ENCODE measurements at places on chromosomes 2 and 18. TPM values are rescaled to one million over a fixed set of nuclear protein-coding genes. Genes with fewer than 3 reads are reported as not detected.
A peak's percentile ranks its signal among the peaks of the same experiment; 100 is the strongest.

- DNase-seq: no peak
Measured at GRCh38 chr2:5393474-5393873, 298.7 kb upstream of the SOX11 start.

CLEC4F gene
- not detected for total RNA-seq

DNA sequence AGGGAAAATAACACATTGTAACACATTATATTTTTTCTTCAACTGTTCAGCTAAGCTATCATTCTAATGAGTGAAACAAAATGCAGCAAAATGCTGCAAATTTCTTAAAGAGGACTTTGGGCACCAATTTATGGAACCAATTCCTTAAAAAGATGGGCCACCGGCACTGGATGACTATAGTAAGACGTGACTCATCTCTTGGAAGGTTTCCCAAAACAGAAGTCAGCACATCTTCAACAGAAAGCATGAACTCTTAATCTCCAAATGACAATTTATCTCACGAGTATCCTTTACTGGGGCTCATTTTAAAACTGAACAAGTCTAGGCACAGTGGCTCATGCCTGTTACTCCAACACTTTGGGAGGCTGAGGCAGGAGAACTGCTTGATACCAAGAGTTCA, 213.4 kb downstream of the CDH20 start:
- peak; percentile 80 for DNase-seq

GRCh38 chr2:231554748-231555545, 24.7 kb upstream of the NMUR1 start:
- DNase-seq: no peak

GRCh38 chr2:54285451-54285850, 29.4 kb upstream of the TSPYL6 start:
- no peak for DNase-seq

FOXI3 gene
- not detected for total RNA-seq

CACNB4 gene
- total RNA-seq: 0.53 TPM

DNA sequence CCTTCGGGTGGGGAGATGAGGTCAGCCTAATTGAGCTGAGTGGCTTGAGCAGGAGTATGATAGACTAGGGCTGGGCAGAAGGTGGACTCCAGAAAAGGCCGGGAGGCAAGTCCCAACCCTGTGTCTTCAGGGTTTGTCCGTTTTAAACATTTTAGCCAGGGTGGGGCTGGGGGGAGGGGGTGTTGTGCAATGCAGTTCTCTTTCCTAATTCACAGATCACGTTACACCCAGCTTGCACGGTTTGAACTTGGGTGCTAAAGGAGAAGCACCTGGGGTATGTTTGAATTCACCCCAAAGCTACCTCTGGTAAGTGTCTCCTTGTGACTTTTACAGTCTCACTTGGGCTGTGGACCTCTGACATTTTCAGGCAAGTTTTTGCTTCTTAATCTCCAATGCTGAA, 233.3 kb downstream of the AGAP1 start:
- no peak for DNase-seq

LONRF2 gene
- total RNA-seq: under 0.01 TPM

NR4A2 gene
- 0.26 TPM for total RNA-seq

- DNase-seq: no peak
Measured at GRCh38 chr2:112147382-112148168, 9.4 kb downstream of the FBLN7 start.

GRCh38 chr2:183031911-183032794, 6.1 kb downstream of the NCKAP1 start:
- peak; percentile 70 for DNase-seq

DNA sequence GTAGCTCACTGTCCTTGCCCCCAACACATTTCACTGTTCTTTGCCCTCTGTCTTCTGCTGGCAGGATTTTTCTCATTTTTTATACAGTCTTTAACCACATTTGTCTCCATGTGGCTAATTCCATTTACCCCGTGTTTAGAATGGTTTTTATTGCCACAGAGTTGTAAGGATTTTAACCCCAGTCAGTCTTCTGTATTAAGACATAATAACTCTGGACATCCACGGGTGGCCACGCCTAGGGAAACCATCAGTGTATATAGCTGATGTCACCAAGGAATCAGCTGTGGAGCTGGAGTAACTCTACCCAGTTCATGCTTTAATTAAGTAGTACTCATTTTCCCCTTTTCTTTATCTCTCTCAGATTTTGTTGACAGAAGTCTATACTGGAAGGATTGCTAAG, 139.8 kb downstream of the MAP4K4 start:
- no peak for DNase-seq

DNA sequence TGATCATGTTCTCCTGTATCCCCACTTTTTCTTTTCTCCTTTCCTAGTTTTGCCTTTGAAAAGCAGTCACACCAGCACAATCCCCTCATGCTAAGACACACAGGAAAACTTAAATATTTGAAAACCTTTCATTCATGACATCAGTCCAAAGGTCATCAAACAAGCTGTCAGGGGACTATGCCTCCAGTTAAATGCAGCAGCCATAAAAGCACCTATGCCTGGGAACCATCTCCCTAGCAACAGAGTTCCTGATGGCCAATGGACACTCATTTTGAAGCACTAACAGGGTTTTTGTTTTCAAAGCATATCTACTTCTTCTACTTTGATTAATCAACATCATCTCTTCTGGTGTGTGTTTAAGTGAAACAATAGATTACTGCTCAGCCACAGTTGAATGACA, 286.4 kb upstream of the PARD3B start:
- no peak for DNase-seq

- DNase-seq: no peak
Measured at GRCh38 chr2:46239847-46240181, 57.4 kb upstream of the EPAS1 start.

DYSF gene
- total RNA-seq: under 0.01 TPM

DNA sequence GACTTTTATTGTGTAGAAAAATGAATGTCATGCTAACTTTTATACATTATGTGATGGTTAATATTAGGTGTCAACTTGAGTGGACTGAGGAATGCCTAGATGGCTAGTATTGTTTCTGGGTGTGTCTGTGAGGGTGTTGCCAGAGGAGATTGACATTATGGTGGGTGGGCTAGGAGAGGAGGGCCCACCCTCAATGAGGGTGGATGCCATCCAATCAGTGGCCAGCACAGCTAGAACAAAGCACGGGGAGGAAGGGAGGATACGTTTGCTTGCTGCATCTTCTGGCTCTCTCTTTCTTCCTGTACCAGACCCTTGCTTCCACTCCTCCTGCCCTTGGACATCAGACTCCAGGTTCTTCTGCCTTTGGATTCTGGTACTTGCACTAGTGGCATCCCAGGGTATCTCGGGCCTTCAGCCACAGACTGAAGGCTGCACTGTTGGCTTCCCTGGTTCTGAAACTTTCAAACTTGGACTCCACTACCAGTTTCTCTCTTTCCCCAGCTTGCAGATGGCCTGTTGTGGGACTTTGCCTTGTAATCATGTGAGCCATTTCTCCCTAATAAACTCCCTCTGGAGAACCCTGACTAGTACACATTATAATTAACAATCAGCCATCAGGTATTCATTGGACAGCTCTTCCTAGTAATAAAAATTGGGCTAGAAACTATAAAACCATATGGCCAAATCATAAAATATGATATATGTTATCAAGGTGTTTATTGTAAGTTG, 31.7 kb upstream of the ZCCHC2 start:
- DNase-seq: no peak

DNA sequence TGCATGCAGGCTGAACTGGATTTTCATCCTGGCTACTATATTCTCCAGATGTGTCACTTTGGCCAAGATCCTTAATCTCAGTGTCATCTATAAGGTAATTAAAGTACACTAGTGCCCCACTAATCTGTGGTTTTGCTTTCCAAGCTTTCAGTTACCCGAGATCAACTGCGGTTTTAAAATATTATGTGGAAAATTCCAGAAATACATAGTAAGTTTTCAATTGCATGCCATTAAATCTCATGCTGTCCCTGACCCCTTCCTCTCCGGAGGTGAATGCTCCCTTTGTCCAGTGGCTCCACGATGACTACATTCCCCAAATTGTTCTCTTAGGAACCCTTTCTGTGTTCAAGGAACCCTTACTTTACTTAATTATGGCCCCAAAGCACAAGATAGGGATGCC, 5.3 kb upstream of the TYMS start:
- DNase-seq: no peak

GRCh38 chr18:65347446-65347845, 403.4 kb upstream of the CDH7 start:
- no peak for DNase-seq

- no peak for DNase-seq
Measured at GRCh38 chr2:50820176-50820575, 211.8 kb downstream of the NRXN1 start.

DNA sequence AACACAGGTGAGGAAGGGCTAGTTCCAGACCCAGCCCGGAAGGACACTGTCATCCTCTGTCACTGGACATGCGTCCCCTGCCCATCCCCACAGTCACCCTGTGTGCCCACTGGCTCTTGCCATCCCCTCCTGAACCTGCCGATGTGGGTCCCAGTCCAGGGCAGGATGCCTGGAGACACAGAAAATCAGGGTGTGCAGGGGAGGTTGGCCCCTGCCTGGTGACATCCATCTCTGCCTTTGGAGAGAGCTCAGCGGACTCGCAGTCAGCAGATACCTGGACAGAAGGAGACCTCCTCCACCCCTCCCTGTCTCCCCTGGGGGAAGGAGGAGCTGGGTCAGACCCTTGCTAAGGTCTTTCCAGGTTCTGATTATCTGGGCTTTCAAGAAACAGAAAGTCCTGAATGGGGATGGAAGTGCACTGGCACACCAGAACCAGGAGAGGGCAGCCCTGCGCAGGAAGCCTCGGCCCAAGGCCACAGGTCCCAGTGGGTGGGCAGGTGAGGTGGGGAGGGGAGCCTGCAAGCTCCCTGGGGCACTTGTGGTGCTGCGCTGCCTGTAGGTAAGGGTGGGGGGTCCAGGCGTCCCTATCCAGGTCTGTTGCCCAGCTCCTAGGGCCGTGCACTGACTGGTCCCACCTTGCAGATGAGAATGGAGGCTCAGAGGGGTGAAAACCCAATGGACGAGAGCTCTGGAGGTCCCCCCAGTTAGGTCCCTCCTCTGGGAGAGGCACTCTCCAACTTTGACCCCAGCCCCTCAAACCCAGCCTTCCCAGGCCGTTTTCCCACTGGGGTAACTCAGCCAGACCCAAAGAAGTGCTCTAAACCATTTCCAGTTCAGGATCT, 9.7 kb upstream of the OTOS start:
- DNase-seq: peak; percentile 36

GRCh38 chr2:27231921-27232320, 14.8 kb downstream of the CAD start:
- no peak for DNase-seq

DNA sequence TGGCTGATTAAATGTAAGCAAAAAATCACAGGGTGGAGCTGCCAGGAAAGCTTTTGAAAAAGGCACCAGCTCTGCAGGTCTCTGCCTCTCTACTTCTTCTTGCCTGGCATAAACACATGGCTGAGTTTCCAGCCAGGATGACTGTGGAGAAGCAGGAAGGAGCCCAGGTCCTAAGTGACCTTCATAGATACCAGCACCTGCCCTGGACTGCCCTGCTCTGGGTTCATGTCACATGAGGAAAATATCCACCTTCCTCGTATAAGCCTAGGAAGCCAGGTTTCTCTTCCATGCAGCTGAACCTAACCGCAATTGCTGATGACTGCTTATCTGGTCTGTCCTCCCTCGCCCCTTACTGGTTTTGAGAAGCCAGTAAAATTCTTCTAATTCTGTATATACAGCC, 47.8 kb upstream of the CREB1 start:
- DNase-seq: no peak

GRCh38 chr2:241937297-241937696, 67.8 kb downstream of the RTP5 start:
- DNase-seq: no peak

FOXD4L1 gene
- 0.13 TPM for total RNA-seq

GRCh38 chr2:201452058-201452921, 750 bp downstream of the STRADB start:
- DNase-seq: peak; percentile 25

DNA sequence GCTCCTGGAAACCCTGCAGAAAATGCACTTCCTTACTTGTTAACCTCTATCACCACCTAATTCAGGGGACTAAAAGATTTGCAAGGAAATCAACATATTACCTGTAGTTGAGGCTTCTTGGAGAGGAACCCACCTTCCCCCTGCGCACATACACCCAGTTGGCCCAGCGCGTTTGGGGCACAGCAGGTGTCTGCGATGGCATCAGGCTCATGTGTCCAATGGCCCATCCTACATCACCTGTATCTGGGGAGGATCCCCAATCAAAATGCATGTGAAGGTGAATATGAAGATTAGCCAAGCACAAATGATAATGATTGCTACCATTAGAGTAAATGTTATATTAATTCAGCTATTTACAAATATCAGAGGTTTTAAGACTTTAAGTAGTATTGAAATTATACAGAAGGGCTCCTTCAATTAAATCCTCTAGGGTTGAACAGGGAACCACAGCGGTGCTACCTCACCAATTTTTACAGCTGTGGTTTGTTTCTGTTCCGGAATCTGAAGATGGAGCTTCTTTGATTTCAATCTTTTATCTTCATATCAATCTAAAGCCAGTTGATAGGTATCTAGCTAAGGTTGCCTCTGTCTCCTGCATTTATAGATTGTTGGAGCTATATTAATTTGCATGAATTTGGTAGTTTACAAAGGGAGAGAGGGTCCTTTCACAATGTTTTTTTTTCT, 486.0 kb downstream of the RNF144A start:
- DNase-seq: no peak

DNA sequence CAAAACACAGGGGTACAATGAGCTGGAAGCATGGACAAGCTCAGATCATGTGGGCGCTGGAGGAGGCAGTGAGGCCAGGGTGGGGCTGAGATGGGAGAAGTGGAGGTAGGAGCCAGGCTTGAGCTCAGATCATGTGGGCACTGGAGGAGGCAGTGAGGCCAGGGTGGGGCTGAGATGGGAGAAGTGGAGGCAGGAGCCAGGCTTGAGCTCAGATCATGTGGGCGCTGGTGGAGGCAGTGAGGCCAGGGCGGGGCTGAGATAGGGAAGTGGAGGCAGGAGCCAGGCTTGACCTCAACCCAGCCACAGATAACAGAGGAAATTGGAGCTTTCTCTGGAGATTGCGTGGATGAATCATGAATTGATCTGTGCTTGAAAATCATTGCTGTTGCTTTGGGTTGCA, 48.3 kb upstream of the TMEM18 start:
- DNase-seq: no peak

GALNT14 gene
- 12.4 TPM for total RNA-seq

All from bronchial epithelial cell (primary cell).